ENCODE measurements at places on chromosomes 11 and 22.

DNA sequence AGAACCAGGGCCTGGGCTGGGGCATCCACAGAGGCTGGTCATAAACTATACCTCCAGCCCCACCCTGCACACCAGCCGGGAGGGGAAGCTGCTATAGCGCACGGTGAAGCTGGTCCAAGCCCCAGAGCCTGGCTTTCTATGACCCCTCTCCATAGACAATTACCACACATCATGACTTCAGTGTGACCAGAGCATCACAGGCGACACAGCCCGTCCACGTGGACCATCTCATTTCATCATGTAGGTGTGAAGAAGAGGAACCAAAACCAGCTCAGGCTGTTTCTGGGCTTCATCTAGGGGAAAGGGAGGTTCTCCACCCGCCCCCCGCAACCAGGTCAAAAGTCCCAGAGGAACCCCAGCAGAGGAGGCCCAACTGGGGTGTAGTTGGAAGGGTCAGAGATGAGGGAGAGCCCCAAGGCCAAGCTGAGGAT, 3.0 kb downstream of the CXCR5 start:
- no peak for DNase-seq

- no peak for DNase-seq
These were observed 72.9 kb upstream of the ATXN10 start for GRCh38 chr22:45598596-45599217.

GRCh38 chr22:17161991-17162390, 2.9 kb upstream of the HDHD5 start:
- DNase-seq = no peak

GRCh38 chr11:84292006-84292405, 1005.8 kb upstream of the CCDC90B start:
- DNase-seq = no peak

GRCh38 chr11:117993988-117994745, 8.0 kb downstream of the IL10RA start:
- no peak for DNase-seq

GRCh38 chr22:50030297-50031188, 18.0 kb upstream of the IL17REL start:
- DNase-seq = no peak

DNA sequence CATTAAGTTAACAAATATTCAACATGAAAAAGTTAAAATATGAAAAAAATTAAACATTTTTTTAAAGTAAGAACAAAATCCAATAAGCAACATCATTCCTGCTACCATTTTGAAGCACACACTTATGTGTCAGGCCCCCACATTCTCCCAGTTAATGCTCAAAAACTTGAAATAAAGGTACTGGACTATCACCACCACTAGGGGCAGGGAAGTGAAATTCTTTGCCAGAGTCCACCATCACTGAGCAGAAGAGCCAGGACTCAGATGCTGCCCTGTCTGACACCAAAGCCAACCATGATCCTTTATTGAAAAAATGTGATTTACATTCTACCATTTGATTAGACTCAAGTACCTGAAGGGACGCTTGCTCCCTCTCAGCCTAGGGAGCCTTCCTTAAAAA, 39.1 kb downstream of the PITPNB start:
- no peak for DNase-seq

- DNase-seq = no peak
These were observed 42.2 kb upstream of the CYP2D6 start for GRCh38 chr22:42172773-42173172.

- no peak for DNase-seq
These were observed 879.3 kb downstream of the DLG2 start for GRCh38 chr11:84747871-84748270.

DNA sequence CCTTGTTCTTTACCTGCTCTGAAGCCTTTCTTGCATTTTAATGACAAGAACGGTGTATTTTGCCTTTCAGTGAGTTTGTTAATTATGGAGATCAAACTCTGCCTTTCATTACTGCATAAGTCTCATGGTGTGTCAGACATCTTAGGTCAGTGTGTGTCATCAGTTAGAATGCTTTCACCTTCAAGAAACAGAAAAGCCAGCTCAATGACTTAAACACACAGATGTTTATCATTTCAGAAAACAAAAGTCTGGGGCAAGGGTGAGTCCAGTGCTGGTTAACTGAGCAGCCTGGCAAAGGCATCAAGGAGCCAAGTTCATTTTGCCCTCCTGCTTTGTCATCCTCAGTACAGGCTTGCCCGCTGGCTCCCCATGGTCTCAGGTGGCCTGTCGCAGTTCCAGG, 54.5 kb downstream of the PACS1 start:
- no peak for DNase-seq

GRCh38 chr11:112156956-112157766, 6.7 kb downstream of the IL18 start:
- no peak for DNase-seq

DNA sequence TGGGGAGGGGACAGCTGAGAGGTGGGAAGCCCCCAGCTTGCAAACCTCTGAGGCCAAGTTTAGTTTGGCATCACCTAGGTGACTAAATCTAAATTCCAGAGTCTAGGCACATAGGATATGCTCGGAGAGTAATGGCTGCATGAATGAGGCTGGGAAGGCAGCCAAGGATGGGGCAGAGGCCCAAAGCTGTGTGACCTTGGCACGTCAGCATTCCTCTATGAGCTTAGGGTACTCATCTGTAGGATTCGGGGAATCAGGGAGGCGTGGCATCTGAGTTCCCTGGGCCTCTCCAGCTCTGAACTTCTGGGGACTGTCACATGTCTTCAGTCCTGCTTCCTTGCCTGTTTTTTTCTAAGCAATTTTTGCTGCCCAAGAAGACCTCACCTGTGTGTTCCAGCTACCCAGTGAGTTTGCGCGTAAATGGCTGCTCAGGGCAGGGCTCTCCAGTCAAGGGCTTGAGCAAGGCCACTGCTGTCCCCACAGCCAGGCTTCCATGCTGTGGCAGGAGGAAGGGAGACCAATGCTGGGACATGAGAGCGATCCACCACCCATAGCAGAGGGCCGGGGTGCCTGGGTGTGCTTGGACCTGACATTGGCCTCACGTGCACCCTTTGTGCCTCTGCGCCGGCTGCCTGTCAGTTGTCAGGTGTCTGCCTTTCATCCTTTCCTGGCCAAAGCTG, 13.9 kb downstream of the DAGLA start:
- DNase-seq = peak; percentile 37

DNA sequence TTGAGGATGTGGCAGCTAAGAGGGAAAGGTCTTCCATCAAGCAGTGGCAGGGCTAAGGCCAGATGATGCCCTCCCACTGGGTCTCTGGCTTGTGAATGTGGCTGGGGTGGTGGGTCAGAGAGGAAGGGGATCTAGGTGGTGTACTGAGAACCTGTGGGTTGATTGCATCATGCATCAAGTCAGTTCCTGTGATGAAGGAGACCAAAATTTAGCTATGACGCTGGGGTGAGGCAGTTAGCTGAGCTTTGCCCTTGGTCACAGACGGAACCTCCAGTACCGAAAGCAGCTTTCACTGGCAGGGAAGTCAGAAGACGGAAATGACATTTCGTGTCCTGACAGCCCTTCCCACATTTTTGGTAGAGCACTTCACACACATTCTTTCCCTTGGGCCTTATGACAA, 20.7 kb downstream of the ATG16L2 start:
- no peak for DNase-seq

- no peak for DNase-seq
These were observed 25.6 kb downstream of the APLP2 start for GRCh38 chr11:130095326-130095725.

- no peak for DNase-seq
These were observed 124.0 kb downstream of the FEZ1 start for GRCh38 chr11:125372088-125372487.

DNA sequence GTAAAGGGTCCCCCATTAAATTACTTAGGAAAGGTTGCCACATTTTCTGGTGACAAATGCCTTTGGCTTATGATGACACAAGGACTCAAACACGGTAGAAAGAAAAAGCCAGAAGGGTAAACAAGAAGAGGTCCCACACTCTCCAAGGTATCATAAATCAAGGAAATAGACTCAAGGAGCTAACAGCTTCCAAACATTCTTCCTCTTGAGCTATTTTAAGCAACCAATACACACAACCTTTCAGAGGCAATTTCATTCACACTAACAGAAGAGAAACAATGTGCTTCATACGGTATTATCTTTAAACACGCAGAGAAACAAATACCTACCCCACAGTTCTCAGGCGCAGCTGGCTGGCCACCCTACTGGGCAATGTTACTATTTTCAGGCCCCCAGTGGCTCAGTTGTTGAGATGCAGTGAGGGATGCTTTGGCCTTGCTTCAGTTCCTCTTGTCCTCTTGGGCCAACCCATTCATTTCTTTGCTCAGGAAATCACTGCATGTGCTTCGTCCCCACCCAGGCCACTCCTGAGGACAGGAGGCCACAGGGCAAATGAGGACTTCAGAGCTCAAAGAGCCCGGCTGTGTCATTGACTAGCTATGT, 15.8 kb downstream of the ABTB2 start:
- DNase-seq = no peak

GRCh38 chr11:44568658-44569473, 3.4 kb downstream of the CD82 start:
- DNase-seq = no peak

GRCh38 chr11:119809346-119809745, 80.3 kb upstream of the NECTIN1 start:
- DNase-seq = no peak

DNA sequence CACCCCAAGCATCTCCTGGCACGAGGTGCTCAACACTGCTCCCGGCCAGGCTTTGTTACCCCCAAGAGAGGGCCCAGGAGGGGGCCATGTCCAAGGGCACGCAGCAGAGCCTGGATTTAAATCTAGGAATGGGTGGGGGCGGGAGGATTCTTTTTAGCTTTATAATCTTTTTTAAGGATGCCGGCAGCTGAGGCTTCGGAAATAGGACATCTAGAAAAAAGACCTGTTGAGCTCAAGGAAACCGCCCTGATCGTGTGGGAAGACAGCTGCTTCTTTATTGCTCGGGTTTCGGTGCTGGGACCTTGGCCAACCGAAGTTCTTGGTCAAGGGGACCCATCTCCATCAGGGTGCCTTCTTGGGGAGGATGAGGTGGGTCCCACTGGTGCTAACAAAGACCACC, 317.9 kb downstream of the CTTN start:
- no peak for DNase-seq

- no peak for DNase-seq
These were observed 4.2 kb upstream of the RAC2 start for GRCh38 chr22:37248251-37248650.

DNA sequence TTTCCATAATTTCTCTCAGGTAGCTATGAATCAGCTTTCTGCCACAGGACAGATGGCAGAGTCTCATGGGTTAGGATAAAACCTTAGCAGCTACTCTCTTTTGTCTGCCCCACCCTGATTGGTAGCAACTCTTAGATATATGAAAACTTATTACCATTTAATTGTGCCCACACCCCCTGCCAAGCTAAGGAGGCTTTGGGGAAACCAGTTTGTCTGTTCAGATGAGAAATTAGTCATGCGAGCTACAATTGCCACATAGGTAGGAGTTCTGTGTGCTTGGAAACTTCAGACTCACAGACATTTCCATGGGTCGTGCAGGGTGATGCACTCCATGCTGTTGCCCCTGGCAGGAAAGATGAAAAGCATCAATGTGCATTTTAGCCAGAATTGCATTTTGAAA, 39.9 kb downstream of the CD44 start:
- DNase-seq = no peak

- DNase-seq = no peak
These were observed 23.4 kb downstream of the LRP4 start for GRCh38 chr11:46894961-46895360.

DNA sequence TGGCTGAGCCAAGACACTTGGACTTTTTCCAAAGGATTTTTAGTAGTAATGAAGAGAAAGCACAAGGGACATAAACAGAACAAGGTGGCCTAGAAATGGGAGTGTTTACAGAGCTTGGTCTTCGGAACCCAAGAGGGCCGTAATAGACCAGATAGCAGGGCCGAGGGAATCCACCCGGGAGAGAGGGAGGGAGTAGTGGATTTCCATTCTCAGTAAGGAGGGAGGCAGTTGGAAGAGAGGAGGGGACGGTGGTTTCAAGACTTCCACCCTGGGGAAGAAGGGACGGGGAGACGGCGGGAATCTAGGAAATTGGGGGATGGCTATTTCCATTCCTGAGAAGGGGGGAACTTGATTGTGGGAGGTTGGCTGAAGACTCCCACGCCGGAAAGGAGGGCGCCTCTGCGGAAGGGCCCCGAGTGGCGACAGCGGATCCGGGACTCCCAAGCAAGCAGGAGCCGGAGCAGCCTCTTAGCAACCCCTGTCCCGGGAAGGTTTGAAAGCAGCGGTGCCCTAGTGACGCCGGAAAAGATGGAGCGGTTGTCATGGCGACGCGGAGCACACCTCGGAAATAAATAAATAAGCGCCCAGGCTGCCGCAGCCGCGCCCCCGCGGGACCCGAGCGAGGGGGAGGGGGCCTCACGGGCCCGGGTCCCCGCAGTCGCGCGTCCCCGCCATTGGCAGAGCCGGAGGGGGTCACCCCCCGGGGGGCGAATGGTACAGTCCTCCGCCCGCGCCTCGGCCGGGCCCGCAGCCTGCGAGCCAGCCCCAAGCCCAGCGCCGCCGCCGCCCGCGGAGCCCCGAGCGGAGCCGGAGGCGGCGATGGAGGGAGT, 31.6 kb downstream of the EIF3F start:
- peak; percentile 13 for DNase-seq

DNA sequence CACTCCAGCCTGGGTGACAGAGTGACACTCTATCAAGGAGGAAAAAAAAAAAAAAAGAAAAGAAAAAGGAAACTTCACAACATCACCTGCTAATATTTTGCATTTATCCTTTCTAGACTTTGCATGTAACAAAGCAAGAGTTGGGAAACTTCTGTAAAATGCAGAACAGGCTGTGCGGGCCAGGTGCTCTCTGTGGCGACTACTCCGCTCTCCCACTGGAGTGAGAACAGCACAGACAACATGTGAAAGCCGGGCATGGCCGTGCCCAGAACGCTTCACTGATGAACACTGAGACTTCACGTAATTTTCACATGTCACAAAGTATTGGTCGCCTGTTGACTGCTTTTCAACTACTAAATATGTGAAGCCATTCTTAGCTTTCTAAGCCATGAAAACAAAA, 15.5 kb upstream of the TESMIN start:
- DNase-seq = no peak

GRCh38 chr11:34292546-34292945, 65.3 kb downstream of the ABTB2 start:
- no peak for DNase-seq

DNA sequence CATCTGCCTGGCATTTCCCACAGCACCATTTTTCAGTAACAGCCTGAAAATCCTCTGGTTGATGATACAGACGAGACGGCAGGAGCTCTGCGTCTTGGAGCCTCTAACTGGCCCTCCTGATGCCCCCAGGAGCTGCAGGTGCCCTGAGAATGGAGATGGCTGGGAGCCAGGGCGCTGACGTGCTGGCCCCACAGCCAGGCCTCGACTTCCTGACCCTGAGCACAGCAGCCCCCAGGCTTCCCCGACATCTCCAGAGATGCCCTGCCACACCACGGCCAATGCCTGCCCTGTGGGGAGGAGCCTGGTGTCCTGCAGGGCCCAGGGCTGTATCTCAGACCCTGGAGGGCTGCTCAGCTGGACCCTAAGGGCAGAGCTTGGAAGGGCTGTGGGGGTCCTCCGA, 21.5 kb downstream of the TOLLIP start:
- no peak for DNase-seq

All from NCI-H2029 treated with DMSO at 0.1 percent for 48 hours (cell line).